ENCODE measurements at places on chromosomes 7 and 10. TPM values are rescaled to one million over a fixed set of nuclear protein-coding genes. Genes with fewer than 3 reads are reported as not detected.

DNA sequence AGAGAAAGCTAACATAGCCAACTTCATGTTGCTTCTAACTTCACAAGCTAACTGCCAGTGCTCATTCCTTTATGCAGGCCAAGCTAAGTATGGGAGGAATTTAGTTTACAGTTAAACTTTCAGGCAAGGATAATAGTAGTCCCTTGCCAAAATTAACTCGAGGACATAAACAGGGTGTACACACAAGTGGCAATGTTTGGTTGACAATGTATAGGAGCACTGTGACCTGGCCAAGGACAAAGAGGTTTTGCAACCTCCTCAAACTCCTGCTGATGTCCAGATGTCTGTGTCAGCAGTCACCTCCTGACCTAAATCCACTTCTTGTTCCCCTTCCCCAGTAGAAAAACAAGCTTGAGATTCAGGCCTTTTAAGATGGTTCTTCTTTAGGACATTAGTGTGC lies 494.6 kb upstream of the KLF6 start:
- H3K27me3 ChIP-seq: peaks cover 2% of the 10 kb centered on the region
- H3K4me3 ChIP-seq: no peak overlapping the region
- H3K36me3 ChIP-seq: peaks cover 6% of the 10 kb centered on the region
- peak overlapping the region; percentile 85 for H3K27ac ChIP-seq
- peaks cover 48% of the 10 kb centered on the region for H3K4me1 ChIP-seq

DNA sequence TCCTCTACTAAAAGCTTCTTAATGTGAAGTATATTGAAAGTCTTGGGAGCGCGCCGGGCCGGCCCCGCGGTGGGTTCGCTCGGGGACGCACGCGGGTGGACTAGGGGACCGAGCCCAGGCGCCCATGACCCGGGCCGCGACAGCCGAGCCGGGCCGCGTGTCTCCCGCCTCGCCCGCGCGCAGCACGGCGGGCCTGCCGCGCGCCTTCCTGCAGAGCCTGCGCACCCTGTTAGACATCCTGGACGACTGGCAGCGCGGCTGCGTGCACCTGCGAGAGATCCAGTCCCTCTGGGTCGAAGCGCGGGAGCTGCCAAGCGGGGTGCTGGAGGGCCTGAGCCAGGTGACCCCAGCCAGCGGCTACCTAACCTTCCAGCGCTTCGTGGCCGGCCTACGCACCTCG lies 25.4 kb upstream of the ZNF735 start:
- H3K4me1 ChIP-seq: no peaks in the 10 kb centered on the region
- H3K36me3 ChIP-seq: peaks cover 8% of the 10 kb centered on the region
- no peak for DNase-seq
- no peak overlapping the region for H3K4me3 ChIP-seq
- H3K27ac ChIP-seq: no peak overlapping the region

DNA sequence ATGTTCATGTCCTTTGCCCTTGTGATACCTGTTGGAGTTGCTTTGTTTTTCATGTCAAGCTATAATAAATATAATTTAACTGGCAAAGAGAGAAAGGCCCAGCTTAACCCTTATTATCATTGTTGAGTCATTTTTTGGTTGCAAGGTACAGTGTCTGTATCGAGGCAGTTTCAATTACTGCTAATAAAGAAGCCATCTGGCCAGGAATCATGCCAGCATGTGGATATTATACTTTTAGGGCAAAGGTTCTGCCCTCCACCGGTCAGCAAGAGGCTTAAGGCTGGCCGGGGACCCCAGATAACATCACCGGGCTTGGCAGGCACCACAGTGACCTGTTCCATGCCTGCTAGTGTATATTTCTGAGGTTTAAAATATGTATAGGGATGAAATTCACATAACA lies 9.0 kb upstream of the CYP3A4 start:
- peaks cover 37% of the 10 kb centered on the region for H3K4me1 ChIP-seq
- no peak overlapping the region for H3K4me3 ChIP-seq
- no peak overlapping the region for H3K27ac ChIP-seq
- peaks cover 10% of the 10 kb centered on the region for H3K27me3 ChIP-seq

The UNC5B gene
- 5.4 TPM for total RNA-seq

The PRPS1L1 gene
- total RNA-seq: not detected

- 0 out of 2 replicates have a peak, but pooled peaks cover 1% of the 10 kb centered on the region for H3K27me3 ChIP-seq
- peak overlapping the region; percentile 92 for H3K4me3 ChIP-seq
- H3K36me3 ChIP-seq: peaks cover 16% of the 10 kb centered on the region
These were observed 85.2 kb upstream of the EGFR start for GRCh38 chr7:54933643-54934042.

GRCh38 chr7:47801423-47801822 lies 146.8 kb downstream of the PKD1L1 start:
- H3K27ac ChIP-seq: no peak overlapping the region
- peaks cover 50% of the 10 kb centered on the region for H3K4me1 ChIP-seq

DNA sequence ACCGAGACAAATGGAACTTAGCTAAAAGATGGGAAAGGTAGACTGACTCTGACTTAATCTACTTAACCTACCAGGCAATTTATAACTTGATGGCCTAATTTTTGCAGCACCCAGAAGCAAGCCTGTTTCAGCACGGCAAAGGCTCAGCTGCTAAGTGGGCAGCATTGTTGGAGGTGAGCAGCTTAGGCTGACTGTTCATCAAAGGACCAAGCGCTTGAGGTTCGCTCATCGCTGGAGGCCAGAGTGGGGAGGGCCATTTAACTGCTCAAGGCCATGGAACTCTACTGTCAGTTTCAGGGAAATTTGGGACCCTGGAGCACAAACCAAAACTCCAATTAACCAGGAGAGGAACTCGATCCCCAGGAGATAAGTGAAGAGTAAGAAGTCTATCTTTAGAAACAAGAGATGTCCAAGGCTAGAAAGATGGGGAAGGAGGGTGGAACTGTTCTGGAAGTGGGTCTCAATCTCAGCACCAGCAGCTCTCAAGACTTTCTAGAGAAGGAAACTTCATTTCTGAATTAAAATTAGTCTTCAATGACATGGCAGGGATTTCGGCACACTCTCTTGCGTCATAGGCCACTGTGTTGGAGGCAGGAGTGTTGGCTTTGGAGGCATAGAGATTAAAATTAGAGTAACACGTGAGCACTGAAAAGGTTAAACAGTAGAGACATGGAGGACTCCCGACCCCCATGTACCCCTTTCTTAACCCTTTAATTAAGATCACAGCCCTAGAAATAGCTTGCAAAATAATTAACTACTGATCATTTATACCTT lies 43.1 kb downstream of the EGFR start:
- H3K27ac ChIP-seq: peak overlapping the region; percentile 98
- no peak for DNase-seq
- peaks cover 94% of the 10 kb centered on the region for H3K4me1 ChIP-seq
- no peak overlapping the region for H3K4me3 ChIP-seq
- peaks cover 8% of the 10 kb centered on the region for H3K27me3 ChIP-seq

- peak overlapping the region; percentile 45 for H3K4me3 ChIP-seq
- H3K27me3 ChIP-seq: peaks cover 18% of the 10 kb centered on the region
- DNase-seq: no peak
- peaks cover 26% of the 10 kb centered on the region for H3K36me3 ChIP-seq
- peaks cover 60% of the 10 kb centered on the region for H3K4me1 ChIP-seq
- peak overlapping the region; percentile 70 for H3K27ac ChIP-seq
These were observed 20.5 kb downstream of the ITPRIP start for GRCh38 chr10:104317726-104318299.

DNA sequence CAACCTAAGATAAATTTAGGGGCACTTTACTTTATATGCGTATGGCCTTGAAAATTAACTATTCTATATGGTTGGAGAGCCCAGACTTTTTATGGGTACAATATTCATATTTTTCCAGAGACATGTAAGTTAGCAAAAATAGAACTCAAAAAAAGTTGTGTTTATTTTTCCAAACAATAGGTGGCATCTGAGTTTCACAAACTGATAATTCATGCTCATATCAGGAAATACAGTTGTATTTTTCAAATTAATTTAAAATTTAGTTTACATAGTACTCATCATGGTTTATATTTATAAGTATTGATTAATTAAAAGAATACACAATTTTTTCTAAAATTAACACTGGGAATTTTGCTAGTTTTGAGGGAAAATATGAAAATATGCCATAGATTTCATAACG lies 34.6 kb downstream of the ANKRD7 start:
- H3K27me3 ChIP-seq: no peaks in the 10 kb centered on the region
- no peaks in the 10 kb centered on the region for H3K4me1 ChIP-seq
- no peaks in the 10 kb centered on the region for H3K36me3 ChIP-seq
- no peak overlapping the region for H3K4me3 ChIP-seq
- DNase-seq: no peak

The PLCE1 gene
- 0.57 TPM for total RNA-seq

DNA sequence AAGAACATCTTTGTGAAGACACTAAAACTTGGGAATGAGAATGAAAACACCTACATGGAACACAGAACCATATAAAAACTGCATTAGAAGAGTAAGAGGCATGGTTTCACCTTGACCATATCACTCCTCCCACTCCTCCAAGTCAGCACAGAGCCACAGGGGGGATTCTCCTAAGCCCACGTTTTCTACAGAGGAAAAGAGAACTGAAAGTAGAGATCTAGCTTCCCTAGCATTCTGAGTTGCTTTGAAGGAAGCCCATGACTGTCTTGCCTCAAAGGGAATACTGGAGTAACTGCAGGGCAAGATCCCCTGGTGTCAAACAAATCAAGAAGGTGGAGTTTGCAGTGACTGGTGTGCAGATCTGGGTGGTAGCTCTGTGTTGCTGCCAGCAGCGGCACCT lies 43.9 kb downstream of the HBP1 start:
- no peak for DNase-seq
- peaks cover 23% of the 10 kb centered on the region for H3K36me3 ChIP-seq
- peaks cover 1% of the 10 kb centered on the region for H3K27me3 ChIP-seq
- no peak overlapping the region for H3K27ac ChIP-seq
- H3K4me1 ChIP-seq: peaks cover 9% of the 10 kb centered on the region

GRCh38 chr7:121339082-121339481 lies 10.3 kb downstream of the WNT16 start:
- H3K4me3 ChIP-seq: no peak overlapping the region
- peaks cover 9% of the 10 kb centered on the region for H3K36me3 ChIP-seq
- H3K27me3 ChIP-seq: no peaks in the 10 kb centered on the region
- DNase-seq: no peak

- H3K4me3 ChIP-seq: no peak overlapping the region
- H3K36me3 ChIP-seq: peaks cover 16% of the 10 kb centered on the region
- no peak overlapping the region for H3K27ac ChIP-seq
- H3K27me3 ChIP-seq: peaks cover 9% of the 10 kb centered on the region
These were observed 58.8 kb downstream of the WDR37 start for GRCh38 chr10:1114719-1115606.

The PCDH15 gene
- not detected for total RNA-seq

GRCh38 chr10:71766717-71767419 lies 6.5 kb downstream of the VSIR start:
- H3K27me3 ChIP-seq: peaks cover 8% of the 10 kb centered on the region
- peak overlapping the region; percentile 99 for H3K27ac ChIP-seq
- H3K4me3 ChIP-seq: peak overlapping the region; percentile 80
- peak; percentile 96 for DNase-seq
- peaks cover 91% of the 10 kb centered on the region for H3K4me1 ChIP-seq

DNA sequence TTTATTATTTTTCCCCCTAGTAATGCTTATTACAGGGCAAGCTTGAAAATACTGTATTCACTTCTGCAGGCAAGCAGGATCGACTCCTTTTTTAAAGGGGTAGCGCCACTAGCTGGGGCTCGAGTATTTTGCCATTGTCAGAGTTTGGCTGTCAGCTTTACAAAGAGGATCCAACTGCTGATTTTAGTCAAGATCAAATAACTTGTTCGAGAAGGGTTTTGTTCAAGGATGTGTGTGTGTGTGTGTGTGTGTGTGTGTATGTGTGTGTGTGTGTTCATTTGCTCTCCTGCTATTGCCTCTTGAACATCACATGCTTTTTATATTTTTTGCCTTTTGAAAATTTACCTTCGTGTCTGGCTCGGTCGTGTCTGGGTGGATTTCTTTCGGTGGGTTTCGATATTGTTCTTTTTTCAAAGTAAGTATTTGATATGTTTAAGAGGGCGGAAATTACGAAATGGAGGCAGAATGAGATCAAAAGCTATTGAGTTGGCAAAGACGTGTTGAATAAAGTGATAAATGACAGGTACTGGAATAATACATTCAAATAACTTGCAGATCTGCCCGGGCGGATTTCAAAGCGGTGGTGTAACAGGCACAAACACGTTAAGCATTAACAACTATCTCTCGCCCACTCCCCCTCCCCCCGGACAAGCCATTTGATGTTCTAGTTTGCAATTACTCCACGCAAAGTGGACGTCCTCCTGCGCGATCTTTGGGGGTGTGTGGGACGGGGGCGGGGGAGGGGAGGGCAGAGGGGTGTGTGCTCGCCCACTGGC lies 1.1 kb downstream of the ARID5B start:
- peaks cover 2% of the 10 kb centered on the region for H3K27me3 ChIP-seq
- peak overlapping the region; percentile 96 for H3K27ac ChIP-seq
- H3K36me3 ChIP-seq: peaks cover 15% of the 10 kb centered on the region
- DNase-seq: peak; percentile 50
- H3K4me3 ChIP-seq: peak overlapping the region; percentile 93

The GNGT1 gene
- not detected for total RNA-seq

- H3K27ac ChIP-seq: no peak overlapping the region
- peaks cover 19% of the 10 kb centered on the region for H3K27me3 ChIP-seq
- no peak overlapping the region for H3K4me3 ChIP-seq
- H3K4me1 ChIP-seq: peaks cover 5% of the 10 kb centered on the region
- no peaks in the 10 kb centered on the region for H3K36me3 ChIP-seq
These were observed 60.5 kb upstream of the MPP7 start for GRCh38 chr10:28363376-28363775.

The C7orf57 gene
- not detected for total RNA-seq

The MLXIPL gene
- not detected for total RNA-seq

The NOD1 gene
- 3.1 TPM for total RNA-seq

The PURB gene
- total RNA-seq: 24.6 TPM

- H3K27ac ChIP-seq: peak overlapping the region; percentile 100
- H3K4me1 ChIP-seq: peaks cover 53% of the 10 kb centered on the region
- H3K4me3 ChIP-seq: peak overlapping the region; percentile 65
- H3K27me3 ChIP-seq: peaks cover 54% of the 10 kb centered on the region
- DNase-seq: no peak
These were observed 12.1 kb downstream of the VIM start for GRCh38 chr10:17240096-17240495.

- H3K27me3 ChIP-seq: peaks cover 6% of the 10 kb centered on the region
- no peaks in the 10 kb centered on the region for H3K36me3 ChIP-seq
- no peak for DNase-seq
- H3K4me1 ChIP-seq: no peaks in the 10 kb centered on the region
- H3K27ac ChIP-seq: no peak overlapping the region
These were observed 51.6 kb upstream of the AQP1 start for GRCh38 chr7:30859940-30860496.

DNA sequence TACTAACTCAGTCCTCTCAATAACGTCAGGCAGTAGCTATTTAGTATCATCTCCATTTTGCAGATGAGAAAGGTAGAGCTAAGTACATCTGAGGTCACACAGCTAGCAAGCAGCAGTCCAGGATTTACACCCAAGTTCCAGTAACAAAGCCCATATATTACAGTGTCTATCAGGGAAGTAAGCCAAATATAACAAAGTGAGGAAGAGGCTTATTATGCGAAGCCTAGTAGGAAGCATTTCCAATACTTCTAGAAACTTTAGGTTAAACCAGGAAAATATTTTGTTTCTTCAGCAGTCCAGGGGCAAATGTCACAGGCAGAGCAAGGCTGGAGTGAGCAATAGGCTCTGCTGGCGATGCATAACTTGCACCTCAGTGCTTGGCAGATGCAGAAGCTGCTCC lies 53.9 kb downstream of the NOC3L start:
- H3K4me1 ChIP-seq: no peaks in the 10 kb centered on the region
- DNase-seq: no peak
- H3K27me3 ChIP-seq: peaks cover 46% of the 10 kb centered on the region
- no peak overlapping the region for H3K27ac ChIP-seq
- H3K36me3 ChIP-seq: no peaks in the 10 kb centered on the region
- H3K4me3 ChIP-seq: no peak overlapping the region

GRCh38 chr7:23931633-23932032 lies 221.6 kb downstream of the STK31 start:
- H3K36me3 ChIP-seq: no peaks in the 10 kb centered on the region
- no peak for DNase-seq
- no peaks in the 10 kb centered on the region for H3K4me1 ChIP-seq
- H3K4me3 ChIP-seq: no peak overlapping the region
- H3K27me3 ChIP-seq: no peaks in the 10 kb centered on the region

Measured in HFFc6 (cell line).